ENCODE measurements at places on chromosomes 4 and X.

DNA sequence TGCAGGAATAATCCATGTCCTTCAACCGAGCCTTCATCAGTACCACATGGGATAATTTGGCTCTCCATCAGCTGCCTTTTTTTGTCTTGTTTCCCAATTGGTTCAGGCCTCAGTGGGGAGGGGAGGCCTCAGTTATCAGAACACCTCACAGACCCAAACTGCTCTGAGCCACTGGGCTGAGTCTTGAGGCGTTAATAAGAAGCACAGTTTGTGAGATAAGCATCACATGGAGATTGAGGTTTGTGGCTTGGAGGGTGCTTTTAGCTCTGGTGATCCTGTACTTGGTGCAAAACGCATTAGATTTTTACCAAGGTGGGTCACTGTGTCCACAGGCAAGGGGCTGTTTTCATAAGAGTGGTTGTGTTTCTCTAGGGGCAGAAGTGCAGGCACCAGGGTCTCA is 82.8 kb upstream of the HPF1 start:
- no peak for DNase-seq

DNA sequence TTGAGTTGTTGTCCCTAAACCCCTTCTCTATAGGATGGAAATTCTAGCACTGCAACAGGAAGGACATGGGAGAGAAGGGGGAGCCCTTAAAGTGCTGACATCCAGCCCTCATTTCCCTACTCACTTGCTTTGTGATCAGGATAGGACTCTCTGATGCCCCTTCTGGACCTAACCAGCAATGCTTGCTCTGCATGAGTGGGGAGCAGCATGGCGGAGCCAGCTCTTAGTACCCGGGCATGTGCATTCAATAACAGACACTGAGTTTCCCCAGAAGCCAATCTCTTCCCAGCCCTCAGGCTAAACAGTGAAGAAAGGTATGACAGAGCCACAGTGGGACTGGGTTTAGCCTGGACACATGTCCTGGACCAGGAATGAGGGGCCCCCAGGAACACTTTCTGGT is 14.0 kb downstream of the SOD3 start:
- no peak for DNase-seq

GRCh38 chrX:113802837-113803236 is 781.0 kb upstream of the HTR2C start:
- DNase-seq, result no peak

DNA sequence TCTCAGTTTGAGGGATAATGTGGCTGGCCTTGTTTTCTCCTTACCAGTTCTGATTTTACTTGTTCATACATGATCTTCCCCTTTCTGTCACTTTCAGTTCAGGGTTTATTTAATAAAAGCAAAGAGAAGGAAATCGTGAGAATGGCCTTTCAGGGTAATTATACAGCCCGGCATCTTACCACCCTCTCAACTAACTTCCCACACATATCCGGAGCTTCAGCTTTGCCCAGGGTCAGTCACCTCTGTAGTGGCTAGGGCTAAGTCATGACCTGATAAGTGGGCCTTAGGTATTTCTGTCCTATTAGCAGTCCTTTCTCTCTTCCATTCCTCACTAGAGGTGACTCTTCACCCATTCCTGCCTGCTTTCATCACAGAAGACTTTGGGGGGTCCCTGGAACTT is 15.8 kb downstream of the TRPC5 start:
- no peak for DNase-seq

GRCh38 chr4:37693450-37694190 is 7.4 kb upstream of the RELL1 start:
- no peak for DNase-seq

DNA sequence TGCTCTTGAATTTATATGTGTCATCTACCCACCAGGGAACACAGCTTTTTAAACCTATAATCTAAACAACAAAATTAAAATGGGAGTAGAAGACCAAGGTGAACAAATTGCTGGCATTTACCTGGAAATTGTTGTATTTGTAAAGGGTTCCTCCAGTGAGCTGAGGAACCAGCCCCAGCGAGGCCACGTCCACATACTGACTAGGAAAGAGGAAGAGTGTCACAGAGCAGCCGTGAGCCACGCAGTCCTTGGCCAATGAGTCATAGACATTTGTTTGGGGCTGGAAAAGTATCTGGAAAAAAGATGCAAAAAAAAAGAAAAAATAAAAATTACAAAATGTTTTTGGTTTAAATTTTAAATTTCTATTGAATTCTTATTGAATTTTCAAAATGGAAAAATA is 58.7 kb downstream of the METTL14 start:
- no peak for DNase-seq

GRCh38 chr4:72109959-72110497 is 78.2 kb downstream of the NPFFR2 start:
- no peak for DNase-seq

- no peak for DNase-seq
Observed at GRCh38 chr4:38162240-38162784, 202.1 kb downstream of the PTTG2 start.

- DNase-seq, result no peak
Observed at GRCh38 chr4:111610681-111611080, 534.6 kb upstream of the FAM241A start.

DNA sequence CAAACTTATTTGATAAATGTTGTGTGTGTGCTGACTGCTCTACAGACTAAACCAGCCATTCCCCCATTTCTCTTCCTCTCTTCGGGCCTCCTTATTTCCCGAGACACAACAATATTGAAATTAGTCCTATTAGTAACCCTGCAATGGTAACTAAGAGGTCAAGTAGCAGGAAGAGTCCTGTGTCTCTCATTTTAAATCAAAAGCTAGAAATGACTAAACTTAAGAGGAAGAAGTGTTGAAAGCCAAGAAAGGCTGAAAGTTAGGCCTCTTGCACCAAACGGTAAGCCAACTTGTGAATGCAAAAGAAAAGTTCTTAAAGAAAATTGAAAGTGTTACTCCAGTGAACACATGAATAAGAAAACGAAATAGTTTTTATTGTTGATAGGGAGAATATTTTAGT is 357.8 kb upstream of the SLC7A11 start:
- DNase-seq, result no peak

GRCh38 chr4:186082221-186082620 is 13.3 kb downstream of the TLR3 start:
- peak; percentile 50 for DNase-seq

DNA sequence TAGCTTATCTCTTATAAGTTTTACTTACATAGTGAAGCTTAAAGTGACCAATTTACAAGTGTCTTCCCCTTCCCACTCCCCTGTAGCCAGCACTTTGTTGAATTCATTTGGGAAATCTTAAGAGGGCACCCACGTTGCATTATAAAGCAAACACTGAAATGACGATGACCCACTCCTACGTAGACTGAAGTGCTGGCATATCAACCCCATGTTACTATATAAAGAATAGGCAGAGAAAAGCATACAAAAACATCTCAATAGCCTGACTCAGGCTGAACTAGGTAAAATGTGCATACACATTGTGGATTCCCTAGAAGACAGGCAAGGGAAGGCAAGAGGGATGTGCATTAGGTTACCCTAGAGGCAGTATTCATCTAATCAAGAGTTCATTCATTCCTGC is 313.4 kb downstream of the TENM3 start:
- no peak for DNase-seq

- no peak for DNase-seq
Observed at GRCh38 chr4:42628740-42629139, 28.2 kb downstream of the ATP8A1 start.

DNA sequence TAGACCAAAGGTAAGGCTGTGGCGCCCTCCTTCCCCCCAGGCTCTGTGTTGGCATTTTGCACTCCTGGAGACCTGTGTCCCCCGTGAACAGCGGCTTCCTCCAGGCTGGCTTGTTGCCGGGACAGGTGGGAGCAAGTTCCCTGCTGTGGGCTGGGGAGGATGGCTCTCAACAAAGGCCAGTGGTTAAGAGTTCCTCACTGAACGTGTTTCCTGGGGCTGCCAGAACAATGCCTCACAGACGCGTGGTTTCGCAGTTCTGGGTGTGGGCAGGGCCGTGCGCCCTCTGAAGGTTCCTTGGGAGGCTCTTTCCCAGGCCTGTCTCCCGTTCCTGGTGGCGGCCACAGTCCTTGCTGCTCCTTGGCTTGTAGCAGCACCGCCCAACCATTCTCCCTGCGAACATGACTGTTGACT is 33.4 kb downstream of the NELFA start:
- no peak for DNase-seq

DNA sequence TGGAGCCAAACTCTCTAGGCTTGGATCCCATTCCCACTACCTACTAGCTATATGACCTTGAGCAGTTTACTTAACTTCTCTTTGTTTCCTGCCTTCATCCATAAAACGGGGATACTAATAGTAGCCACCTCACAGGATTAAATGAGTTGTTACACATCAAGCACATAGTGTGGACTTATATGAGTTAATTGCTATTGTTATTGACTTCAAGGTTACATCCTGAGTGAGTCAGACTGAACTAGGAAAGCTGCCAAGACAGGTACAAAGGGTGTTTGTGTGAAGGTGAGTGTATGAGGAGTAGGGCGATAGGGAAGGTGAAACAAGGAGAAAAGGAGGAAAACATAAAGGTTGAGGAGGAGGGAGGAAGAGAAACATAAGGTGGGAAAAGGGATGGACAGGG is 32.2 kb downstream of the TFDP3 start:
- no peak for DNase-seq

- DNase-seq, result no peak
Observed at GRCh38 chrX:110321670-110322069, 3.8 kb upstream of the AMMECR1 start.

- DNase-seq, result no peak
Observed at GRCh38 chr4:92406488-92406887, 102.7 kb downstream of the GRID2 start.

DNA sequence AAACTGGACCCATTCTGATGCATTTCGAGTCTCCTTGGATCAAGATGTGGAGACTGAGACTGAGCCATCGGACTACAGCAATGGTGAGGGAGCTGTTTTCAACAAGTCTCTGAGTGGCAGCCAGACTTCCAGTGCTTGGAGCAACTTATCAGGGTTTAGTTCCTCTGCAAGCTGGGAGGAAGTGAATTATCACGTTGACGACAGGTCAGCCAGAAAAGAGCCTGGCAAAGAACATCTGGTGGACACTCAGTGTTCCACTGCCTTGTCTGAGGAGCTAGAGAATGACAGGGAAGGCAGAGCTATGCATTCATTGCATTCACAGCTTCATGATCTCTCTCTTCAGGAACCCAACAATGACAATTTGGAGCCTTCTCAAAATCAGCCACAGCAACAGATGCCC is 84.8 kb downstream of the NEUROG2 start:
- no peak for DNase-seq
